ENCODE measurements at places on chromosomes 13 and 19. TPM values are rescaled to one million over a fixed set of nuclear protein-coding genes. Genes with fewer than 3 reads are reported as not detected.

DNA sequence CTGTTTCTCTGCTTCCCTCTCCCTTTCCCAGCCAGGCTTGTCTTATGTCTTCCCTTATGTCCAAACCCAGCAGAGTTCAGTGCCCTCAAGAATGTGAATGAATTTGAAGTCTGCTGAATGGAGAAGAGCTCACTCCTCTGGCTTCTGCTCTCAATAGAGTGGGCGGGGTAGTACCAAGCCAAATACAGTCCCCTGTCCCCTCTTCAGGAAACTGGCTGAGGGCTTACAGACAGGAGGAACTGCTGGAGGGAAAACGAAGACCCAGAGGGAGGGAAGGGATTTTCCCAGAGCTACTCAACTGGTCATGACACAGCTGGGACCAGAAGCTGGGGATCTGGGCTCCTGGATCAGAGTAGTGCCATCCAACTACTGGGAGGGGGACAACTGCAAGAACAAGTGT is 32.9 kb upstream of the POU2F2 start:
- DNase-seq: no peak

Gene PRDX2
- total RNA-seq: 396 TPM

Gene SYCN
- not detected for total RNA-seq

Gene ZNF699
- total RNA-seq: 23.7 TPM

Data from kidney epithelial cell (primary cell).